PC-9 (cell line): ENCODE measurements at places on chromosomes 4 and X.
A peak's percentile ranks its signal among the peaks of the same experiment; 100 is the strongest.

GRCh38 chr4:122458625-122459024 is 2.1 kb upstream of the IL2 start:
- no peaks in the 10 kb centered on the region for H3K36me3 ChIP-seq
- peak overlapping the region; percentile 57 for H3K4me3 ChIP-seq
- peak; percentile 61 for DNase-seq
- H3K27me3 ChIP-seq: no peaks in the 10 kb centered on the region
- H3K27ac ChIP-seq: no peak overlapping the region

DNA sequence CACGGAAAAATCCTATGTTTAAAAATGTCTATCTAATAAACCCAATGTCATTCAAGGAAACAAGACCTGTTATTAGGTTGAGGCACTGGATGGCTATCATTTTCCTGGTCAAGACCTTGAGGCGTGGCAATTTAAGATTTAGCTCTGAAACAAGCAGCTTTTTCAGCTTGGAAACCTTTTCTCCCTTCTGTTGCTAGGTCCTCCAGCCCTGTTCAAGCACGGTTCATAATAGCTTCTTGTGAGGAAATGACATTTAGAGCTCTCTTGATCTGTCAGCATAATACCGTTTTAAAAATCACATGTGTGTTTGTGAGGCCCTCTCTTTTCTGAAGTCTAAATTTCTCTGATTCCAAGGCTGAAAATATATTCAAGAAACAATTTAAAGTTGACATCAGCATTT is 133.6 kb upstream of the GRPR start:
- no peak overlapping the region for H3K27ac ChIP-seq
- H3K4me1 ChIP-seq: no peaks in the 10 kb centered on the region
- no peak for DNase-seq
- H3K27me3 ChIP-seq: no peaks in the 10 kb centered on the region
- no peaks in the 10 kb centered on the region for H3K36me3 ChIP-seq
- H3K4me3 ChIP-seq: no peak overlapping the region

DNA sequence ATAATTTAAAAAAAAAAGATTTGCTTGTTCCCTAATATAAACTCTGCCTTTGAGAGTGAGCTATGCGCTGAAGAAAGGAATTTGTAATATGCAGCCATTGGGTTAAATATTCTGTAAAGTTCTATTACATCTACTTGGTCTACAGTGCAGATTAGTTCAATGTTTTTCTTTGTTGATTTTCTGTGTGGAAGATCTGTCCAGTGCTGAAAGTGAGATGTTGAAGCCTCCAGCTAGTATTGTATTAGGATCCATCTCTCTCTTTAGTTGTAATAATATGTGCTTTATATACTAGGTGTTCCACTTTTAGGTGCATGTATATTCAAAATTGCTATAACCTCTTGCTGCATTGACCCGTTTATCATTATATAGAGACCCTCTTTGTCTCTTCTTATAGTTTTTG is 49.8 kb downstream of the MAGEE1 start:
- no peak for DNase-seq
- H3K4me3 ChIP-seq: no peak overlapping the region
- H3K27me3 ChIP-seq: no peaks in the 10 kb centered on the region
- no peaks in the 10 kb centered on the region for H3K36me3 ChIP-seq
- no peak overlapping the region for H3K27ac ChIP-seq
- H3K4me1 ChIP-seq: no peaks in the 10 kb centered on the region

DNA sequence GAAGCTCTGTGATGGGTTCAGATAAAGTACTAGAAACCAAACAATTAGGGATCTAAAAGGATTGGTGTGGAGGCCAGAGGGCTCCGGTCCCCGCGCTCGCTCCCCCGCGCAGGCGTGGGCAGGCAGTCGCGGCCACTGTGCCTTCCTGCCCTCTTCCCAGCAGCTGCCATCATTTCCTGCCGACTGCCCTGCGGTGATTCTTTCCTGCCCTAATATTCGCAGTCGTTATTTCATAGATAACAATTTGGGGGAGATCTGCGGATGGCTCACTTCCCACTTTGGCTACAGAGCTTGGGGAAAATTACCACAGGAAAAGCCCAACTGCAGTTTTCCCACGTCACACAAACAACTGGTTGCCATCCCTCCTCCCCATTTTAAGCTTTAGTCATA is 2.2 kb downstream of the GRIA2 start:
- no peak for DNase-seq
- no peak overlapping the region for H3K4me3 ChIP-seq
- H3K27ac ChIP-seq: no peak overlapping the region
- no peaks in the 10 kb centered on the region for H3K4me1 ChIP-seq
- no peaks in the 10 kb centered on the region for H3K36me3 ChIP-seq
- H3K27me3 ChIP-seq: no peaks in the 10 kb centered on the region

DNA sequence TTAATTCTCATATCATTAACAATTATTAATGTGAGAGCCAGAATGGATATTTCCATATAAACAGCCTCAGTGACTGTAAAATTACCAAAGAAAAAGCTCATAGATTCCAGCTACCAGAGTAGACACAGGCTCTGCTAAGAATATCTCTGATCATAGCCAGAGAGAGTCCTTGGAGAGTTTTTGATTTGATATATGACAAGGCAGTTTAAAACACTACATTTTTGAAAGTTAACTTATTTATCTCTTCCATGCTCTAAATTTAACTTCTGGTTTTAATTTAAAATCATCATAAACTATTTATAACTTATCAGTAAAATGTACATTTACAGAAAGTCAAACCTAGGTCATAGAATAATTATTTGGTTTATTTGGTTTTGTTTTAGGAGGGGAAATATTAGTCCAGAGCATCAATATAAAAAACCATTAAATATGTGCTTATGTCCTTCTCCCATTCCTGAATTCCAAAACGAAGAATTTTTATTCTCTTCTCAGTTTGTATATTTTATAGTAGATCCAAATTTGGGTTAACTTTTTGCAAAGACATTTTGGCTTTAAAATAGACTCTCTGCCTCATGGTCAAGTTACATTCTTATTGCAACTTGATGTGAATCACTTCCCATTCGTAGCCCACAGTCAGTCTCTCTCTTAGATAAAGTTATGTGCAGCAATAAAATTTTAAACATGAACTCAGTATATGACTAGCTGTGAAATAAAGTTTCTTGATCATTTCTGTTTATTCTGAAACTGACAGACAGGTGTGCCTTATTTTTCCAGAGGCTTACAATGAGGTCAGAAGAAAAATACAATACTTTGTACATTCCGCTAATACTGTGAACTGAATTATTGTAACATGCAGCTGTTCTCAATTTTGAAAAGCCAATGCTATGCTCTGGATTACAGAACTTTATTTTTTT is 267.1 kb downstream of the PAPSS1 start:
- DNase-seq: no peak
- H3K4me1 ChIP-seq: no peaks in the 10 kb centered on the region
- no peaks in the 10 kb centered on the region for H3K27me3 ChIP-seq
- H3K4me3 ChIP-seq: no peak overlapping the region
- no peaks in the 10 kb centered on the region for H3K36me3 ChIP-seq

DNA sequence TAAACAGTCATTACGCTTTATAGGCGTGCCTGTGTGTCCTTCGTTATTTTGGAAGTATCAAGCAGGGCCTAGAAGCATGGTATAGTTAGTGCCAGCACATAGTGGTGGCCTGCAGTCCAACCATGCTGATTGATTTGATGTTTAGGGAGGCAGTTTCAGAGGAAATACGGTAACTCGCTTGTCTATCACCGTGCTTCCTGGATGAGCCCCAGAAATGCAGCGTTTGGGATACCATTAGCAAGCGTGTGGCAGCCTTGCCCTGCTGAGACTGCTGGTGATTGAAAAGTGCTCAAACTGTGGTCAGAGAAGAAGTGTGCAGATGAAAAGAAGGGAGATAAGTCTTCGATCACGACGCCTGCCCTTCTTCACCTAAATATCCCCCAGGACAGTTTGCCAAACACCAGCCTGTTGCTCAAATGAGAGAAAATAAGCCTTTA is 158.4 kb downstream of the CHIC2 start:
- peaks cover 4% of the 10 kb centered on the region; the same call in 1 of the 2 replicates for H3K4me1 ChIP-seq
- H3K27me3 ChIP-seq: no peaks in the 10 kb centered on the region
- no peak overlapping the region for H3K27ac ChIP-seq
- H3K4me3 ChIP-seq: no peak overlapping the region

DNA sequence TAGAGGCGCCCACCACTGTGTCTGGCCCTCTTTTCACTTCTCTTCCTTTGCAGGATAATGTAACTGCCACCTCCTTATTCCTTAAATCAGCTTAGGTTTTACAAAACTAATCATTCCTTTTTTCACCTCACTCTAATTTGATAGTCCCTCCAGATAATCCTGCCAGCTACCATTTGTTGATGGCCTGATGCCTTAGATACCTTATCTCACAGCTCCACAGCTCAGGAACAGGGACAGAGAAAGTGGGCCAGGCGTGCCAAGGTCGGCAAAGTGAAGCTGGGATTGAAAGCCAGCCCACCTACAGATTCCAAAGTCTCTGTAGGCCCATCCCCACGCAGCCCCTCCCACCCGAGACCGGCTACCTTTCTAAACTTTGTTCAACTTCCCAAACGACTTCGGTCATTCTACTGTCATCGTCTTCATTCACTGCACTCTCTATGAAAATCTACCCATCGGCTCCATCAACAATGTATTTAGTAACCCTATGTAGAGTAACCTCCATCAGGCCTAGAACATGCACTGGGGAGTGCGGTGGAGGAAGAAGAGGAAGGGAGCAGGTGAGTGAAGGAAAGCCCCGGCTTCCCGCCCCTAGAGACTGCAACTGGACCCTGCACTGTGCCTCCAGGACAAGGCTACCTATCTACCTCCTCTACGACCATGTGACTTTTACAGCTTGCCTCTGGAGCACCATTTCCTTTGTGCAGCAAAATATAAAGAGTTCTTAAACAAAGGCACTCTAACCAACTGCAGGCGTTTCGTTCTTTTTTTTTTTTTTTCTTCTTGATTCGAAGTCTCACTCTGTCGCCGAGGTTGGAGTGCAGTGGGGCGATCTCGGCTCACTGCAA is 1.5 kb downstream of the CASP6 start:
- DNase-seq: no peak
- no peaks in the 10 kb centered on the region for H3K27me3 ChIP-seq
- peak overlapping the region; percentile 44; the same call in 1 of the 2 replicates for H3K27ac ChIP-seq
- H3K4me3 ChIP-seq: peak overlapping the region; percentile 63

GRCh38 chrX:151753313-151754046 is 18.9 kb downstream of the CNGA2 start:
- H3K27ac ChIP-seq: peak overlapping the region; percentile 78
- H3K36me3 ChIP-seq: no peaks in the 10 kb centered on the region
- peaks cover 22% of the 10 kb centered on the region for H3K4me1 ChIP-seq
- DNase-seq: peak; percentile 79

DNA sequence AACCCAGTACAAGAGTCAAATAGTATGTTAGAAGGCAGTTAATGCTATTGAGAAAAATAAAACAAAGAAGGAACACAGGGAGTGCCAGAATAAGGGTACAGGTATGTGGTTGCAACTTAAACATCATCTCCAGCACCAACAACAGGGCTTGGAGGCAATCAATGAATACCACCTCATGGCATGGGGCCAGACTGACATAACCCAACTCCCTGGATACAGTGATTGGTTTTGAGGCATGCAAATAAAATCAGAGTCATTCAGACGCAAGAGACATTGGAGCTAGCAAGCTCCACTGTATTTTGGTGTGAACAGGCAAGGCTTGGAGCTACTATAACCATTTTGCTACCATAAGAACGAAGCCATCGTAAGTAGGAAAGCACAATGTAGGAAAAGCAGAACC is 56.7 kb downstream of the PPP3CA start:
- H3K27ac ChIP-seq: no peak overlapping the region
- H3K4me3 ChIP-seq: no peak overlapping the region
- no peaks in the 10 kb centered on the region for H3K4me1 ChIP-seq

GRCh38 chr4:168045354-168045753 is 47.0 kb upstream of the ANXA10 start:
- no peak overlapping the region for H3K27ac ChIP-seq
- H3K27me3 ChIP-seq: no peaks in the 10 kb centered on the region
- no peaks in the 10 kb centered on the region for H3K4me1 ChIP-seq
- no peak overlapping the region for H3K4me3 ChIP-seq
- DNase-seq: no peak
- H3K36me3 ChIP-seq: no peaks in the 10 kb centered on the region

DNA sequence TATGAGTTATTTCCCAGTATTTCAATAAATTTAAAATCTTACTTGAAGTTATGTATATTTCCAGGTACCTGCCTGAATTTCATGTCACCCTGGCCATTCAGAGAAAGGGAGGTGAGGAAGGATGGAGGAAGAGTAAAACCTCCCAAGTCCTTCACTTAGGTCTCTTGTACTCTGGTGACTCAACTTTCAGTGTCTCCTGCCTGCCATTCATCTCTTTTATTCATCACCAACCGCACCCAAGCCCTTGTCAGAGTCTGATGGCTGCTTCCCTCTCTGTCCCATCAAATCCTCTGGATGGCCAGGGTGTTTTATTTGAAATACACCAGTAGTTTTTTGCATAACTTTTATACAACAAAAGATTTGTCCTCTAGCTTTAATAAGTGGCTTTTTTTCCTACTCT is 17.8 kb downstream of the TMPRSS11E start:
- H3K27ac ChIP-seq: no peak overlapping the region
- H3K27me3 ChIP-seq: no peaks in the 10 kb centered on the region
- no peak for DNase-seq
- H3K4me1 ChIP-seq: no peaks in the 10 kb centered on the region
- H3K36me3 ChIP-seq: no peaks in the 10 kb centered on the region
- H3K4me3 ChIP-seq: no peak overlapping the region

DNA sequence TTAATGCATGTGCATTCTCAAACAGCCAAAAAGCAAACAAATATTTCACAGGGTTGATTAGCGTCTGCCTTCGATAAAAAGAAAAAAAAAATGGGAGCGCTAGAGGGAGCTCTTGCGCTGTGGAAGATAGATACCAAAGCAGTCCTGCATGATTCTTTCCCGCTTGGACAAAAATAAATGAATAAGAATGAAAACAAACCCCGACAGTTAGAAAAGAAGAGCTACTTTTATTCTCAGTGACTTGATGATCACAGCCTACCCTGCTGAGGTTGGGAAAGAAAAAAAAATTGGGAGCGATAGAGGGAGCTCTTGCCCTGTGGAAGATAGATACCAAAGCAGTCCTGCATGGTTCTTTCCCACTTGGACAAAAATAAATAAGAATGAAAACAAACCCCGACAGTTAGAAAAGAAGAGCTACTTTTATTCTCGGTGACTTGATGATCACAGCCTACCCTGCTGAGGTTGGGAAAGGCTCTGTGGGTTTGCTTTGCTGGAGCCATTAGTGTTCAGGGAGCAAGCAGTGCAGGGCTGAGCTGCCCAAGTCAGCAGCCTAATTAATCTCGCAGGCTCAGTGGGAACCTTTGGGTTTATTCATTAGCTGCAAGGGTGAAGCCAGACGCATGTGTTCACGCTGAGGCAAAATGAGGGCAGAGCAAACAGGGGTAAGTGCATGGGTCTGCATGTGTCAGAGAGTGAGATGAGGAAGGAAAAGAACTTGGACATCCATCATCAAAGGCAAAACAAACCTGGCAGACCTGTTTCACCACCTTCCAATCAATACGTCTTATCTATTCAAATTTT is 249.3 kb upstream of the PRKX start:
- peak overlapping the region; percentile 21; the same call in 1 of the 2 replicates for H3K4me3 ChIP-seq
- peaks cover 12% of the 10 kb centered on the region for H3K4me1 ChIP-seq
- no peaks in the 10 kb centered on the region for H3K27me3 ChIP-seq
- peak; percentile 36 for DNase-seq
